Left cardiac atrium (tissue), 4 donors: ENCODE measurements at places on chromosomes 7 and 10. TPM values are rescaled to one million over a fixed set of nuclear protein-coding genes. Genes with fewer than 3 reads are reported as not detected.

Gene STK17A
- 18.0 TPM for total RNA-seq

Gene CALU
- 190 TPM for total RNA-seq

Gene ASB13
- total RNA-seq, result 17.1 TPM

Gene STOX1
- 1.9 TPM for total RNA-seq

Gene MMD2
- not detected for total RNA-seq

Gene IFIT3
- 19.9 TPM for total RNA-seq

Gene MCM10
- 1.3 TPM for total RNA-seq

Gene TMEM236
- 0.94 TPM for total RNA-seq

Gene OR2A42
- total RNA-seq, result not detected

Gene GPR141
- 0.56 TPM for total RNA-seq

Gene C7orf33
- not detected for total RNA-seq

Gene RASSF4
- total RNA-seq, result 71.5 TPM

Gene SPDYE1
- total RNA-seq, result not detected

Gene TRIM50
- 0.56 TPM for total RNA-seq

Gene PAPOLB
- total RNA-seq, result 0.06 TPM

Gene TNS3
- total RNA-seq, result 66.9 TPM

Gene KCNH2
- 82.1 TPM for total RNA-seq

Gene PCGF5
- total RNA-seq, result 46.3 TPM

Gene AKR1C2
- 170 TPM for total RNA-seq
